ENCODE measurements at places on chromosomes 13 and 19.

DNA sequence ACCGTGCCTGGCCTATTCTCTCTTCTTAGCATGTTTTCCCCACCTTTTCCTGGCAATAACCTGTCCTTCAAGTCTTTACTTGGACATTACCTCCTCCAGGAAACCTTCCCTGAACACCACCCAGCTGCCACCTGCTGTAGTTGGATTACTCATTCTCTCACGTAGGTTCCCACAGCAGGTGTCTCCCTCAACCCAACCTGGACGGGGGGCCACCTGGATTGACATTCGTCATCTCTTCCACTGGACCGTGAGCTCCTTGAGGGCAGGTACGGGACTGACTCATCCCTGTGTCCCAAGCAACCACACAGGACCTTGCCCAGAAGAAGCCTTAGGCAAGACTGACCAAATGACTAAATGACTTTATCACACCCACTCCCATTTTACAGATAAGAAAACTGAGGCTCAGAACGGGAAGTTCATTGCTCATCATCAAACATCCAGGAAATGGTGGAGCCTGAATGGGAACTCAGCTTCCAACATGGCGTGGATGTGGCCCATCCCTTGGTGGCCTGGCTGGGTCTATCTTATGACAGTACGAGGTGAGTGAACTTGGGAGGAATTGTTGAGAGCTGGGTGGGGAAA is 3.5 kb upstream of the KLK6 start:
- DNase-seq, result no peak

DNA sequence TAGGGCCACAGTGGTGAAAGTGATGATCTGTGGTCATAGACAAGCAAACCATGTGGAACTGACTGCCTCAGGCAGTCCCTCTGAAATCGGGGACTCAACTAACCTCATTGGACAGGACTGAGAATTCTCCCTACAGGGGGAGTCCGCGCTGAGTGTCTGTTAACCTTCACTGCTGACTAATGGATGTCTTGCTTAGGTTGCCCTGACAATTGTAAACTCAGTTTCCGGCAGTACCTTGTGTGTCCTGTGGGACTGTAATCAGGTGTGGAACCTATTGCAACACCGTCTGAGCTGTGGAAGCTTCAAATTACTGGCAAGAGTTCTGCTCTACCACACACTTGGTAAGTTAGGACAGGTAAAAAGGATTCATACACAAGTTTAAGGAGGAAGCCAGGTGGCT is 21.8 kb downstream of the ZNF77 start:
- DNase-seq, result no peak

DNA sequence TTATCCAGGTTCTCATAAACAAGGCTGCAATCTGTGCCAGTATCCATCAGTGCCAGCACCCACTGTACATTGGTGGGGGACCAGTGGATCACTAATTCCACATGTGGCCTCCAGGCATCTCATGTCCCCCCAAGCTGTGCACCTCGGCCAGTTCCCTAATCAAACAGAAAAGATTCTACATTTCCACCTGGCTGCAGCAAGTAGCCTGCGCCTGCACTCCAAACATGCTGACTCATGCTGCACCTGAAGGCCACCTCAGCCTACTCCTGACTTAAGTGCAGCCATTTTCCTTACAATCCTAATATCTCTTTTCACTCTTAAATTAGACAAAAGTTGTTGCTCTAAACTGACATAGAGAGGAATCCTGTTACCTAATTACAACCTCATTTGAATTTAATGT is 729.4 kb upstream of the MIR17HG start:
- no peak for DNase-seq

DNA sequence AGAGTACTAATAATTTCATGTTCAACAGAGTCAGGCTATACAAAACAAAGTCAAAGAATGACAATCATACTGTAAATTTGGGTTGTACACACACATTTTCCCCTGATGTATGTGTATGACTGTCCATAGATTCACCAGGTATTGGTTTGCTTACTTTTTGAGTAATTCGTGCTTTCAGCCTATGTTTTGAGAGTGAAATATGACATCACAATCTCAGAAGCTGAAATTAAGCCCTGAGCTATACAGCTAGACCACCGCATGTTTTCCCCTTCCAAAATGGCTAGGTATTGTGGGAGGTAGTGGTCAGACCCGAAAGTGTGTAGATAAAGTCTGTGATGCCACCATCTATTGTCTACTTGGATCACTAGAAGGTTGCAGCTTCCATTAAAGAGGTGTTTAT is 102.8 kb downstream of the KATNAL1 start:
- no peak for DNase-seq

DNA sequence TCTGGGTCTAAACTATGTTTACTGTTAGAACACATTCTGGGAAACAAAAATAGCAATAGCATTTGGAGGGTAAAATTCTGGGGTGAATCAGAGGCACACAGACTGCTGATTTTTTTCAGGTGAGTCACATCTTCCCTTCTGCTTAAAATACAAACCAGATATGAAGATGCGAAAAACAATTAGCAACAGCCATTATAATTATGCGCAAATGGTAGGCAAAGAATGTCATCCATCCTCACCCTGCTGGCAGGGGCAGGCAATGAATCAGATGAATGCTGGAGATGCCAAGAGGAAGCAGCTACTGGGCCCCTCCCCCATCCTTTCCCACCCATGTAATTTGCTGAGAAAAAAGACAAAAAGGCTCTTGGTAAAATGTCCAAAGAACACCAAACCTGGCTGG is 282.9 kb downstream of the KLF5 start:
- no peak for DNase-seq

DNA sequence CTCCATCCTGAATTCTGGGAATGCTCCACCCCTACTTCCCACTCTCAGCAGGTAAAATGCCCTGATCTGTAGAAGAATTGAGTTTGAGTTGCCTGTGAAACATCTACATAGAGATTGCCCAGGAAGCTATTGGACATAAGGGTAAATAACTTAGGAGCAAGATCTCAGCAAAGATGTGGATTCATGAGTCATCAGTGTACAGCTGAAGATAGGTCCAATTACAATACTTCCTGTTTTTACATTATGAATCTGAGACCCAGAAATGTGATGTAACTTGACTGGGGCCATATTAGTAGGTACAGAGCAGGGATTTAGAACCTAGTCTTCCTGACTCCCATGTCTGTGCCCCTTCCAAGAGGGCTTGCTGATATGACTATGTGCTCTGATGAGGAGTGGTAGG is 79.4 kb upstream of the FNDC3A start:
- DNase-seq, result no peak

DNA sequence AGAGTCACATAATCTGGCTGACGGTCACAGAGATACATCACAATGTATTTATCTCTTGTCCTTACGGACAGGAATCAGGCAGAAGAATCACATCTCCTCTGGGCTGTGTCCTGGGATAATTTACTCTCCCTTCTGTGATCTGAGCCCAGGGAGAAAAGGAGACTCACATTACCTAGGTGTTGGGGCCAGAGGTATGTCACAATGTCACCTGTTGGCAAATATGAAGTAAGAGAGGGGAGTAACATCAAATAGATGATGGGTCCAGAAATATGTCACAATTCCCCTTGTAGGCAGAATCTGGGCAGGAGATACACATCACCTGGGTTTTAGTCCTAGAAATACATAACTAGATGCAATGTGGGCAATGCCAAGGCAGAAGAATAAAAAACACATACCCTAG is 67.2 kb downstream of the ZNF726 start:
- DNase-seq, result no peak

- DNase-seq, result no peak
Measured at GRCh38 chr13:113756441-113757097, 2.5 kb upstream of the TMEM255B start.

- DNase-seq, result no peak
Measured at GRCh38 chr13:28606466-28606865, 52.5 kb upstream of the POMP start.

DNA sequence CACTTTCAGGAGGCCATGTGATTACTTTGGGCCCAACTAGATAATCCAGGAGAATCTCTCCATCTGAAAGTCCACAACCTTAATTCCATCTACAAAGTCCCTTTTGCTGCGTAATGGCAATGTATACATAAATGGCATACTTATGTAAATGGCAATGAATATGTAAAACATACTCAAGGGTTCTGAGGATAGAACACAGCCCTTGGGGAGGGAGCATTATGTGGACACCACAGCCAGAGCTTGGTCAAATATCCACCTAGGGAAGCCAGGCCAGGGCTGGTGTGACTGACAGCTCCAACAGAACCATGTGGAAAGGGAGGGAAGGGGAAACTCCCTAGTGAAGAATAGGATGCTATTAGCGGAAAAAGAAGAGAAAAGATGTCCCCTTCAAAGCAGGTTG is 496.2 kb downstream of the COG6 start:
- no peak for DNase-seq

GRCh38 chr19:1098177-1099051 is 3.2 kb upstream of the POLR2E start:
- DNase-seq, result no peak

DNA sequence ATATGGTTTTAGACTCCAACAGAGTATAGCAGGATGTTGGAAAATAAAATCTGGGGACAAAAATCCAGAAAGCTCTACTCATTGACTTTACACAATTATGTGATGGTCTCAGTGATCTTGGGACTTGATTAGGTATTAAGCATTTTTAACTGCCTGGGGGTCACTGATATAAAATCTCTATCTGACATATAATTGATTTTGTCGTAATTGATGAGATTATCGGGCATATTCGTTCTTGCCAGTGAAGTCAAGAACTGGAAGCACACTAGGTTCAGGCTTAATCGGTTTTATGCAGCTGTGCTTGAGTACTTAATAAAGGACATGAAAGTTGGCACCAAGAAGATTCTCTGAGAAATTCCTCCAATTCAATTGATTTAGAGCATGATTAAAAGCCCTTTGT is 390.7 kb downstream of the DCT start:
- DNase-seq, result no peak

Data from T-cell (primary cell).